NCI-H1092 treated with DMSO at 0.1 percent for 48 hours (cell line): ENCODE measurements at places on chromosomes 3 and 15.
A peak's percentile ranks its signal among the peaks of the same experiment; 100 is the strongest.

DNA sequence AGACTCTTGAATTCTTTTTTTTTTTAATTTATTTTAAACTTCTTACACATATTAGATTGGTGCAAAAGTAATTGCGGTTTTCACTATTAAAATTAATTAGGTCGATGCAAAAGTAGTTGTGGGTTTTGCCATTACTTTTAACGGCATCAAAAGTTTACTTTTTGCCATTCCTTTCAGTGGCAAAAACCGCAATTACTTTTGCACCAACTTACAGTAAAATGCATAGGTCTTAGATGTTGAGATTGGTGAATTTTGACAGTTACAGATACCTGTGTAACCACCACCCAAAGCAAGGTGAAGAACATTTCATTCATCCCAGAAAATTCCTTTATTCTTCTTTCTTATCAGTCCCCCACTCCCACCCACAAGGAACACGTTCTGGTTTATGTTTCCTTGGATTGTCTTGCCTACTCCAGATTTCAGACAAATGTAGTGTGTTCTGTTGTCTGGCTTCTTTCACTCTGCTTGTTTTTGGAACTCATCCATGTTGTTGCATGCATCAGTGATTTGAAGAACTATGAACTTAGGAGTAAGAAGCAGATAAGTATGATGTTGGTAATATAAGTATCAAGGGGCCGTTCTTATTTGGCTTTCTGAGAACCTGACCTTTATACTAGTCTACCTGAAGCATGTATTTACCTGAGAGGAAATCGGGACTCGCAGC is 198.4 kb upstream of the UBE2E1 start:
- no peak for DNase-seq

DNA sequence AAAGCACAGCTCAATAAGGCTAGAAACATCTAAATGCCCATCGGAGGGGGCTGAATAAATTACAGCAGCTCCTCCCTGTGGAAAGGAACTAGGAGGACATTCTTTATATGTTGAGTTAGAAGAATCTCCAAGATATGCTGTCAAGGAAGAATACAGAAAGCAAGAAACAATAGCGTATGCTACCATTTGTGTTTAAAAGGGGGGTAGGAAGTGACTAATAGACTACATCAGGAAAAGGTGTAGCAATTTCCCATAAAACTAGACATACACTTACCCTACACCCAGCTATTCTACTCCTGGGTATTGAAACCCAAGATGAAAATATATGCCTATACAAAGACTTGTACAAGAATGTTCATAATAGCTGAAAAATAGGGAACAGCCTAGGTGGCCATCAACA is 21.6 kb downstream of the SEC61A1 start:
- DNase-seq = no peak

GRCh38 chr3:155462672-155463071 is 169.2 kb upstream of the STRIT1 start:
- DNase-seq = no peak

DNA sequence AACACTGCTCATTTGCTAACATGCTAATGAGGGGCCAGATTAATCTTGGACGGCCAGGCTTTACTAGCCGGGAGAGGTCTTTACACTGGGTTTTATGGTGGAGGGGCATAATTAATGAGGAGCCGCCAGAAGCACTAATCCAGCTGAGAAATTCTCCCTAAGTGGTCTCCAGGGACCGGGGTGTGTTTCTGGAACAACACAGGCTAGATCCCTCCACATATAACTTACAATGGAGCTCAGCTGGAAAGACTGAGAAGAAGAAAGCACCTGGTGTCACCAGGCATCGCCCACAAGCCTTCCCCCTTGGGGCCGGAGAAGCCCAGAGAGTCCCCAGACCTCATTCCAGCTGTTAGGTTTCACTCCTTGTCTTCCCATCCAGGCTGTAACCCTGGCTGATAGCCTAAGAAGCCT is 127.5 kb downstream of the MEGF11 start:
- DNase-seq = peak; percentile 9

- no peak for DNase-seq
Measured at GRCh38 chr15:66092053-66093016, 161.2 kb downstream of the MEGF11 start.

DNA sequence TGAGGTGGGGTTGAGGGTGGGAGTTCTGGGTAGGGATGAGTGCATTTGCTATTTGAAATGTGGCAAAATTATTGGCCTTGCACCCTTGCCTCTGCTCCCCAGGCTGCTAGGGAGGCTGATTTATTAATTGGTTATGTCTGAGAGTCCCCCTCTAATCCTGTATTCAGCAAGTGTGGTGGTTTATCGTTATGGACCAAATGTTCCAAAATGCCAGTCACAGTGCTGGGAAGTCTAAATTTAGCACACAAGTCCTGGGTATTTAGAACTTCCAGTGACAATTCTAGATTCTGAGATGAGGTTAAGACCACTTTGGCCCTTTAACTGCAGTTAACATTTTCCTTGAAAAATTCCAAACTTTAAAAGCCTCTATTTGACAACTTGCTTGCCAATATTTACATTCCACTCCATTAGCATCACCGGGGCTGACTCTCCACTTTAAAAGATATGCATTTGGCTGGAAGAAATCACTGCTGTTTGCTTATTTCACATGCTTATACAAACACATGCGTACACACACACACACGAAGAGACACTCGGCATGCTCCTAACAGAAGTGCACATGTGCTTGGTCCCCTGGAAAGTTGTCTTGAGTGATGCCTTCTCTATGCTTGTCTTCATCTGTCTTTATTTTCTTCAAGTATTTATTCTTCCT is 247.7 kb downstream of the IL20RB start:
- no peak for DNase-seq

- no peak for DNase-seq
Measured at GRCh38 chr3:107988460-107989175, 102.2 kb downstream of the CD47 start.

DNA sequence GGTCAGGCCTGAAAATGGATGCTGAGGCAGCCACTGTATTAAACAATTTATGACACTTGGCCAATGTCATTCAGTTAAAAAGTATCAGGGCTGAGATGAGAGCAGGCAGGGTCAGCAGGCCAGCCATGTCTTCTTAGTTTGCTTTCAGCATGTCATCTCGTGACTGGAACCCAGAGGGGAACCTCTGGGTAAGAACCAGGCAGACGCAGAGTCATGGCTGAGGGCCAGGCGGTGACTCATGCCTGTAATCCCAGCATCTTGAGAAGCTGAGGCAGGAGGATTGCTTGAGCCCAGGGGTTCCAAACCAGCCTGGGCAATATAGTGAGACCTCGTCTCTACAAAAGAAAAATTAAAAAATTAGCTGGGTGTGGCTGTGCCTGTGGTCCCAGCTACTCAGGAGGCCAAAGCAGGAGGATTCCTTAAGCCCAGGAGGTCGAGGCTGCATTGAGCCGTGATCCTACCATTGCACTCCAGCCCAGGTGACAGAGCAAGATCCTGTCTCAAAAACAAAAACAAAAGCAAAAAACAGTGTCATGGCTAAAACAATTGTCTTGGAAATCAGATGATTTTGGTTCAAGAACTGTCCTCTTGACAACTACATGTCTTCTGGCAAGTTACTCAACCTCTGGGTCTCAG is 11.7 kb downstream of the BCL2L10 start:
- no peak for DNase-seq

DNA sequence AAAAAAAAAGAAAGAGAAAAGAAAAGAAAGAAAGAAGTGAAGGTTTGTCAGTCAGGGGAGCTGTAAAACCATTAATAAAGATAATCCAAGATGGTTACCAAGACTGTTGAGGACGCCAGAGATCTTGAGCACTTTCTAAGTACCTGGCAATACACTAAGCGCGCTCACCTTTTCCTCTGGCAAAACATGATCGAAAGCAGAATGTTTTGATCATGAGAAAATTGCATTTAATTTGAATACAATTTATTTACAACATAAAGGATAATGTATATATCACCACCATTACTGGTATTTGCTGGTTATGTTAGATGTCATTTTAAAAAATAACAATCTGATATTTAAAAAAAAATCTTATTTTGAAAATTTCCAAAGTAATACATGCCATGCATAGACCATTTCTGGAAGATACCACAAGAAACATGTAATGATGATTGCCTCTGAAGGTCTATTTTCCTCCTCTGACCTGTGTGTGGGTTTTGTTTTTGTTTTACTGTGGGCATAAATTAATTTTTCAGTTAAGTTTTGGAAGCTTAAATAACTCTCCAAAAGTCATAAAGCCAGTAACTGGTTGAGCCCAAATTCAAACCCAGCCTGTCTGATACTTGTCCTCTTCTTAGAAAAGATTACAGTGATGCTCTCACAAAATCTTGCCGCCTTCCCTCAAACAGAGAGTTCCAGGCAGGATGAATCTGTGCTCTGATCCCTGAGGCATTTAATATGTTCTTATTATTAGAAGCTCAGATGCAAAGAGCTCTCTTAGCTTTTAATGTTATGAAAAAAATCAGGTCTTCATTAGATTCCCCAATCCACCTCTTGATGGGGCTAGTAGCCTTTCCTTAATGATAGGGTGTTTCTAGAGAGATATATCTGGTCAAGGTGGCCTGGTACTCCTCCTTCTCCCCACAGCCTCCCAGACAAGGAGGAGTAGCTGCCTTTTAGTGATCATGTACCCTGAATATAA is 2.0 kb downstream of the B2M start:
- DNase-seq = peak; percentile 15

DNA sequence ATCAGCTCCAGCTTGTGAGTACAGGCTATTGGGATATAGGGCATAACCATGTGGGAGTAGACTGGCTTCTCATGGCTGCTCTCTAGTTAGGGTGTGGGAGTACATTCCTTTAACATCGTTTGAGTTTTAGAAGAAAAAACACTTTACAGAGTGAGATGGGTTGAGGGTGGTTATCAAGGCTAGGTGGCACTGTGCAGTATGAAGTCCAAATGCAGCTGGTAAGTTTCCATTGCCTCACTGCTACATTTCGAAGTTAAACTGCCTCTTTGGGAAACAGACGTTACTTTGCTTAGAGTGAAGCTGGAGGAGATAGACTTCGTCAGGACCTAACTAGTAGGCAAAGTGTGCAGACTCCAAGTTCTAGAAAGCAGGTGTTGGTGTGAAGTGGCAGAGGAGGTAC is 192.4 kb downstream of the SQOR start:
- no peak for DNase-seq

DNA sequence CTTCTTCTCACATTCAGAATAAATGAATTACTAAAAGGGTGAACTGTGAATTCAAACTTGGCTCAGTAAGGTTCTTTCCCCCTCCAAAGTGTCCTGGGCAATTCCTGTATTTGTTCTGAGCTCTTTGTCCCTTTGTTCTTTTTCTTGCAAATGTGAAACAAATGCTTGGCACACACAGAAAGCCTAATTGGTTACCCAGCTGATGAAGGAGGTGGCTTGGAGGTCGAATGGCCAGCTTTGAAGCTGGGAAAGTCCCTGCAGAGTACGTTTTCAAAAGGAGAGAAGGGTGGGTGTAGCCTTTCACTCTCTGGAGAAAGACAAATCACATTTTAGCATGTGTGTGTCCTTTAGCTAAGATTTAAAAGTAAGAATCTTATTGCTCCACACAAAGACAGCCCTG is 154.4 kb downstream of the PEX5L start:
- DNase-seq = peak; percentile 6

- DNase-seq = no peak
Measured at GRCh38 chr15:85642693-85643066, 152.0 kb downstream of the KLHL25 start.

GRCh38 chr15:66097151-66098021 is 156.2 kb downstream of the MEGF11 start:
- no peak for DNase-seq

- no peak for DNase-seq
Measured at GRCh38 chr3:21979706-21980105, 228.7 kb upstream of the ZNF385D start.

GRCh38 chr3:183695569-183696364 is 1.8 kb upstream of the YEATS2 start:
- DNase-seq = no peak

GRCh38 chr15:71997691-71998090 is 120.3 kb downstream of the MYO9A start:
- no peak for DNase-seq

GRCh38 chr3:139222100-139222657 is 121.6 kb upstream of the MRPS22 start:
- DNase-seq = no peak

- DNase-seq = no peak
Measured at GRCh38 chr3:105608623-105609022, 241.9 kb downstream of the ALCAM start.

GRCh38 chr3:47523310-47524073 is 10.0 kb upstream of the ELP6 start:
- DNase-seq = no peak

DNA sequence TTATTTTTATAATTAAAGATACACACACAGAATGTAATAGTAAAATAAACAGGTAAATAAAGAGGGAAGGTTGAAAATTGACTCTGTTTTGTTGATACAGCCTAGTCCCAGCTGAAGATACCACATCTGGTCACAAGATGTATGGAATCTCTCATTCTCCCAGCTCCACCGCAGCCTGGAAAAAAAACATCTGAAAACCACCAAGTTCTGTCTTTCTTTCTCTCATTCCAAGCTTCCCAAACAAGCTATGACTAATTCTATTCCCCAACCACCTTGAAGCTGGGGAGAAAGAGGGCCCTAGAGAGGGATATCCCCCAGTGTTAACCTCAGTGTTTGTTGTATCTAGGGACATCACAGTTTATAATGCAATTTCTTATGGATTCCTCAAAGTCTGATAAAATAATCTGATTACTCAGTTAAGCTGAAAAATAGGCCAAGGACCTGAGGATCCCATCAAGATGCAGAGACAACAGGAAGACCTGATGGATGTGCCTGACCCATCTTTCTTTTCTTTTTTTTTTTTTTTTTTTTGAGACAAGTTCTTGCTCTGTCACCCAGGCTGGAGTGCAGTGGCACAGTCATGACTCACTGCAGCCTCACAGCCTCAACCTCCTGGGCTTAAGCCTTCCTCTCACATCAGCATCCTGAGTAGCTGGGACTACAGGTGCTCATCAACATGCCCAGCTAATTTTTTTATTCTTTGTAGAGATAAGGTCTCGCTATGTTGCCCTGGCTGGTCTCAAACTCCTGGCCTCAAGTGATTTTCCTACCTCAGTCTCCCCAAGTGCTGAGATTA is 38.1 kb downstream of the SRGAP3 start:
- no peak for DNase-seq

DNA sequence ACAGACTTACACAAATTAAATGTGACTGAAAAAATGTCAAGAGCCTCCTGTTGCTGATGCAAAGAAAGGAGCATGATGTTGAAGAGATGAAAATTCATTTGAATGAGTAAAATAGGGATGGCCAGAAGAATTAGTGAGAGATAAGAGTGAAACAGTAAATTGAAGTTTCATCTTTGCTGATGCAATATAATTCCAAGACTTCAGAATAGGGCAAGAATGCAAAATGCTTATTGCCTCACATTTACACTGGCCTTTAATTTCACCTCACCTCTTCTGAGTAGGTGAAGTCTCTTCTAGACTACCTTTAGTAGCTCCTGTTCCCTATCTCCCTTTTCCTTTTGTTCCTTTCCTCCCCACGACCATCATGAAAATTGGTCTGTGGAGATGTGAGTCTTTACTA is 15.3 kb upstream of the MAPK6 start:
- no peak for DNase-seq

- DNase-seq = no peak
Measured at GRCh38 chr3:47954567-47954966, 61.6 kb downstream of the MAP4 start.
